ENCODE measurements at places on chromosomes 5 and 9. TPM values are rescaled to one million over a fixed set of nuclear protein-coding genes. Genes with fewer than 3 reads are reported as not detected.

The ANKRD20A1 gene
- total RNA-seq: not detected

- peak; percentile 7 for DNase-seq
Measured at GRCh38 chr9:71793386-71794105, 25.2 kb upstream of the CEMIP2 start.

DNA sequence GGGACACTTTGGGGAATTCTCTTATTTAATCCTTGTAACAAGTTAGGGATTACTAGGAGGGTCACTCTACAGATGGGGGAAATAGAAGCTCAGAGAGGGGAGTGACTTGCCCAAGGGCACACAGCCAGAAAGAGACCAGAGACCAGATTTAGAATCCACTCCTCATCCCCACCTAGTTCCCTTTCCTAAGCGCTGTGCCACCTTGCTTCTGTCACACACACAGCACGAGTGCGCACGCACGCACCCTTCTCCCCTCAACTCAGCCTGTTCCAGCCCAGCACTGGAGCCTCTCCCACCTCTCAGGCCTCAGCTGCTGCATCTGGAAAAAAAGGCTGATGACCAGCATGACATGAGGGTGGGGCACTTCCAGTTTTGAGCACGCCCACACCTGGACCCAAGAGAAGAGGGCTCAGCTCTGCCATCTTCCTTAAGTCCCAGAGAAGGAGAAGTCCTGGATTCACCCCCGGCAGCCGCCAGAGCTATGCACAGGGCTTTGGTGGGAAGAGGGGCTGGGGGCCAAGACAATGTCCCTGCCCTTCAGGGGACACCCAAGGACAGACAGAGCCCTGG is 18.5 kb downstream of the NR5A1 start:
- DNase-seq: no peak

The MARVELD2 gene
- 0.26 TPM for total RNA-seq

The PROB1 gene
- total RNA-seq: 6.2 TPM

The C5orf34 gene
- total RNA-seq: 11.0 TPM

The AGGF1 gene
- total RNA-seq: 25.8 TPM

The TAF11L3 gene
- total RNA-seq: not detected

Measured in LHCN-M2 (cell line).